ENCODE measurements at places on chromosomes 2 and 18.

DNA sequence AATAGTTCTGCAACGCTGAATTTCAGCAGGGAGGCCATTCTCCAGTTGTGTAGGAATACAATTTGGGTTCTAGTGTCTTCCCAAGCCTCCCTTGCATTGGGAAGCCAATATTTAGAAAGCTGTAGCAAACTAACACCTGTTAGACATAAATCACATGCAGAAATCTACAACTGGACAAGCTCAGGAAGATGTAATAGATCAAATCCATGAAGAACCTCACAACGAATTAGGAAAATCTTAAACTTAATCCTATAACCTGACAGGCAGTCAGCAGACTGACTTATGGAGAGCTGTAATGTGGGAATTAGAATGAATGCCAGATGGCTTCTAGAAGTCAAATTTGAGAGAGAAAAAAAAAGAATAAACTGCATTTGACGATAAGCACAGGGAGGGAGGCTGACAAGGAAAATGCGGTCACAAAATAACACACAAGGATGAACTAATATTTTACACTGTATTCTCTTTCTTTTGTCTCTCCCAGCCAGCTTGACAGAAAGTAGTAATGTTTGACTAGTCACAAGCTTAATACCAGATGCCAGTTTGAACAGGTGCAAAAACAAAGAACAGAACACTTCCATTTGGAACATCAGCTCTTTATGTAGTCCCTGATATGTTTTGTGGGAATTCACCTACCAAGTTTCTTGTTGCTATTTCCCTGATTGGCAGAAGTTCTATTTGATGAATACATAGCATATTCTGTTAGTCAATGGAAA lies 50.8 kb upstream of the FANCL start:
- no peak for DNase-seq
- H3K4me1 ChIP-seq, result no peaks in the 10 kb centered on the region
- no peaks in the 10 kb centered on the region for H3K27me3 ChIP-seq

DNA sequence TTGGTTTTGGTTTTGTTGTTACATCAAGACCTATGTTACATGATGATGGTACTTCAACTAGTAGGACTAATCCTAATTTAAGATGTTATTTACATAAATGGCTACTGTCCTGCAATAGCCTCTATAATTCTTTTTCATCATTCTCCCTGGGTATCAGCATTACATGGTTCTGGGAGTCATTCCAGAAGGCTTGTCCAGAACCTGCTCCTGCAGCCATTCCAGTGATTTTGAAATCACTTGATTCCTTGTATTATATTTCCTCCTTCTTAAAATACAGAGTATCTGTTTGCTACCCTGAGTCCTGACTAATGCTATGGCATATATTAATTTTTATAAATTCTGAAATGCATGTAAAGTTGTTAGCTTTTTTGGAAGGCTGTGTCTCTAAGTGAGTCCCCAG lies 400.5 kb upstream of the MEIS1 start:
- H3K4me1 ChIP-seq, result no peaks in the 10 kb centered on the region
- H3K27me3 ChIP-seq, result no peaks in the 10 kb centered on the region
- H3K27ac ChIP-seq, result no peak overlapping the region
- H3K4me3 ChIP-seq, result no peak overlapping the region

GRCh38 chr2:218168635-218169462 lies 2.1 kb upstream of the CXCR1 start:
- H3K27ac ChIP-seq, result no peak overlapping the region
- H3K27me3 ChIP-seq, result no peaks in the 10 kb centered on the region
- no peak overlapping the region for H3K4me3 ChIP-seq
- H3K36me3 ChIP-seq, result no peaks in the 10 kb centered on the region

DNA sequence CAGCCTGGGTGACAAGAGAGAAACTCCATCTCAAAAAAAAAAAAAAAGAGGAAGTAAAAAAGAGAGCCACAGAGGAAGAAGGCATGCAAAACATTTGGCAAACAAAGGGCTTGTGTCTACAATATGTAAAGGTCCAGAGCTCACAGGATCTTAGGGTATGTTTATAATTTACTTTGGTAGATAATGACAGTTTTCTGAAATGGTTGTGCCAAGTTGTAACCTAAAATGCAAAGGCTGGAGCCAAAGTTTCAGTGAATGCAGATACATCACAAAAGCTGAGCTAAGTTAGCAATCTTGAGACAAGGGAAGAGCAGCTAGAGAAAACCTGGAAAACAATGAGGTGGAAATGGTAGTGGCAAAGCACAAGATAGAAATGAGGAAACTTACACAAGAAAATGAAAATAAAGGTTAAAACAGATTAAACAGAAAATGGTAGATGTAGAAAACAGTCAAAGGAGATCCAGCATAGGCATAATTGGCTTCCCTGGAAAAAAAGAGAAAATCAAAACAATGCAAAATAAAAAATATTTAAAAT lies 77.5 kb upstream of the HK2 start:
- H3K27ac ChIP-seq, result no peak overlapping the region
- no peak overlapping the region for H3K4me3 ChIP-seq
- DNase-seq, result no peak

- DNase-seq, result no peak
- no peak overlapping the region for H3K4me3 ChIP-seq
- H3K36me3 ChIP-seq, result no peaks in the 10 kb centered on the region
- no peaks in the 10 kb centered on the region for H3K4me1 ChIP-seq
These were observed 24.3 kb downstream of the GALNT1 start for GRCh38 chr18:35605686-35606417.

DNA sequence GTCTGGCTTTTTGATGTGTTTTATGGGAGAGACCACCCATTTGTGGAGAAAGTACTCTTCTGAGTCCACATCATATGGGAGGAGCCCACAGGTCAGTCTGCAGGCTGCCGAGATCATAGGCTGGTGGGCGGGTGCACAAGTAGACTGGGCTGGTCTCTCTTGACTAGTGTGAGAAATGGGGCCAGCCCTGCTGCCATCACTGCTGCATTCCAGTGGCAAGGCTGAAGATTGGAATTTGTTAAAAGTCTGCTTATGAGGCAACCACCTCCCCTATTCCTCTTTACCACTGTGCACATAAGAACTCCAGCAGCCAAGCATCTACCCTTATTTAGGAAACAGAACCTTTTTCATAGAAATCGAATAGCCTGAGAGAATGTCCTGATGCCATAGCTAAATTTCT lies 200.7 kb downstream of the DIS3L2 start:
- H3K4me1 ChIP-seq, result no peaks in the 10 kb centered on the region
- H3K27ac ChIP-seq, result no peak overlapping the region
- peaks cover 14% of the 10 kb centered on the region for H3K36me3 ChIP-seq
- DNase-seq, result no peak
- H3K4me3 ChIP-seq, result no peak overlapping the region

GRCh38 chr2:11123001-11123809 lies 32.1 kb upstream of the SLC66A3 start:
- no peaks in the 10 kb centered on the region for H3K4me1 ChIP-seq
- no peak for DNase-seq
- H3K27me3 ChIP-seq, result peaks cover 3% of the 10 kb centered on the region

DNA sequence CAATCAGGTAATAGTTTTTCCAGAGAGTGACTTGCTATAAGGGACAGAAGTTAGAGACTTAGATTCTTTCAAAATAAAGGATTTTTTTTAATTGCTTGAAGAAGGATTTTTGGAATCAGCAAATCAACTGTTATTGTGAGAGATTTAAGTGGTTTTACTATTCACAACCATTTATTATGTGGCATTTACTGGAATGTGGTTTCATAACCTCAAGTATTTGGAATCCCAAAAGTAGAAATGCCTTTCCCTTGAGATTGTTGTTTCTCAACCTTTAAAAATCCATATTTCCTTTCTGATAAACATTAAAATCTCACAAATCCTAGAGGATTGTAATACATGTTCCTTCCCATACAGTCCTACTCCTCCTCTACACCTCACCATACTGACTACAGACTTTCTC lies 5.0 kb downstream of the TANK start:
- H3K4me3 ChIP-seq, result no peak overlapping the region
- H3K4me1 ChIP-seq, result no peaks in the 10 kb centered on the region
- no peak for DNase-seq
- peaks cover 11% of the 10 kb centered on the region for H3K36me3 ChIP-seq
- H3K27ac ChIP-seq, result no peak overlapping the region

- no peaks in the 10 kb centered on the region for H3K27me3 ChIP-seq
- H3K4me1 ChIP-seq, result peaks cover 6% of the 10 kb centered on the region
- peaks cover 9% of the 10 kb centered on the region for H3K36me3 ChIP-seq
- H3K4me3 ChIP-seq, result no peak overlapping the region
These were observed 4.3 kb downstream of the EPG5 start for GRCh38 chr18:45962866-45963265.

DNA sequence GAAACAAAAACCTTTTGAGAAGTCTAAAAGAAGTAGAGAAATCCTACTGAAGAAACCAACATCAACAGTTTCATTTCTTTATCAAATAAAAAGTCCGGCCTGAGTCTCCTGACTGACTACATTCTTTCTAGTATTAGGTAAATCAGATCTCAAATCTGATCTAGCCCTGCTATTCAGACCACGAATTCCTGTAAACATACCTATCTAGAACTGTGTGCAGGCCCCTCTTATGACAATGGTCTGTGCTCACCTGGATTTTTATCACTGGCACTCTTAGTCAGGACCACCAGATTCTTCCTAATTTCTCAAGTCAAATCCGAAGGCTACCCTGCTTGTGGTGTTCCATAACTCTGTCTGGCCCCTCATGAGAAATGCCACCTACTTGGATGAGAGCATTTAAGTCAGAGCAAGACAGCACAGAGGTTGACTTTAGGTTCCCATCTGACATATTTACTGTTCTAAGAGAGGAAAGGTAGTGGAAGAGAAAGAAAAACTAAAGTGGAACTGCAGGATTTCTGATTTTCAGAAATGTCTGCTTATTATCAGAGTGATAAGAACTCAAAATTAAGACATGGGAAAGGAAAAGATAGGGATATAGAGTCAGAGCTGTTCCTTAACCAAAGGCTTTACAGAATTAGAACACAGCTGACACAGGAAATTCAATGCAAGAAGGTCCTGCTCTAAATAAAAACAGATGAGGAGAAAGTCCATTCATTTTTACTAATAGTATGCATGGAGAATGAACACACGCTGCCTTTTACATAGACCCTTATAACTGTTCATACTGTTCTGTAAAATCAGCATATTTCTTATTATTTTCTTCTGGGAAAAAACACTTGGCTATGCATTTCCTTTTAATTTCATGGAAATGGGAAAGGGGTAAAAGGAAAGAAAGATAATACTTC lies 56.5 kb downstream of the SLC8A1 start:
- H3K4me3 ChIP-seq, result no peak overlapping the region
- peaks cover 10% of the 10 kb centered on the region for H3K4me1 ChIP-seq
- peak overlapping the region; percentile 22 for H3K27ac ChIP-seq
- no peaks in the 10 kb centered on the region for H3K27me3 ChIP-seq
- no peaks in the 10 kb centered on the region for H3K36me3 ChIP-seq
- no peak for DNase-seq

GRCh38 chr2:231640641-231641111 lies 48.0 kb downstream of the TEX44 start:
- H3K27ac ChIP-seq, result peak overlapping the region; percentile 93
- H3K4me1 ChIP-seq, result peaks cover 4% of the 10 kb centered on the region
- H3K4me3 ChIP-seq, result no peak overlapping the region
- H3K36me3 ChIP-seq, result no peaks in the 10 kb centered on the region
- no peaks in the 10 kb centered on the region for H3K27me3 ChIP-seq

DNA sequence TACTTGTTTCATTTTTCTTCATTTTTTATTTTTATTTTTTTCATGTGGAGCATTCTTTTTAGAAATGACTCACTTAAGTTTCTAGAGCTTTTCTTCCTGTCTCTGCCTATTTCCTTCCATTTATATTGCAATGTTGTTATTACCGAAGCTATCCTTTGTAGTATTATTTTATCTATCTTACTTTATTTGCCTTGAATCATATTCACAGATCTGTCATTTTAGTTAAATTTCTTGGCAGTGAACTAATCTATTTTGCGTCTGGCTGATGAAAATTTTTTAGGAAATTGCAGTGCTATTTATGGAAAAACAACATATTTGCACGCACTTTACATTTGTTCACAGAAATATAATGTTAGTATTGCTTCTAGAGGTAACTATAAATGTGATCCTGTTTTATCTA lies 956.9 kb upstream of the SLC39A10 start:
- no peak overlapping the region for H3K27ac ChIP-seq
- no peaks in the 10 kb centered on the region for H3K27me3 ChIP-seq
- no peak for DNase-seq
- H3K36me3 ChIP-seq, result no peaks in the 10 kb centered on the region

GRCh38 chr2:26756337-26756736 lies 7.7 kb upstream of the SLC35F6 start:
- no peak for DNase-seq
- H3K4me3 ChIP-seq, result no peak overlapping the region
- H3K27ac ChIP-seq, result no peak overlapping the region

DNA sequence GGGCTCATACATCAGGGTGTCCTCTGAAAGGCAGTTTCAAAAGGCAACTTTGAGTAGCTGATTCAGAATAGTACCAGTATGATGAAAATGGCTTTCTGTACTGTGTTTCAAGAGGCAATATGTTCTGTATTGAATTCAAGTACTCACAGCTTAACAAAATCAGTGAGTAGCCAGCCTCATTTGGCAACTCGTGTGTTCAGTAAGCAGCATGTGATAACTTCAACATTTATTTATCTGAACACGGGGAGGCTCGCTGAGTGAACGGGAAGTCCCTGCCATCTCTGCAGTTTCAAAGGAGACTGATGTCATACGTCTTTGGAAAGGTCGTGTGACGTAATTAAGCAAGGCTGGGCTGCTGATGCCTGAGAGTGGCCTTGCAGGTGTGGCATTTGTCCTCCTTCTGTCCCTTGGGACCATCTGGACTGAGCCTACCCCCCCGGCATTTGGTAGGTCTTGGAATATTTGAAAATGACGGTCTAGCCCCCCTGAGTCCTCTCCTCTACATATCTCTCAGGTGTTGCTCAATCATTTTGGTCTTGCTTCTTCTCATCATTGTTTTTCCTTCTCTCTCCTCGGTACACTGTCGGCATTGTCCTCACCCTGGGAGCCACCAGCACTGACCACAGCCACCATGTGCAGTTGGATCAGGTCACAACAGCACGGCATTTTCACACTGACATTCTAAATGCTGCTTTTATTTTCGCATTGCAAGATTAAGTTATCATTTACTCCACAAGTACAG lies 62.8 kb downstream of the SMIM21 start:
- no peaks in the 10 kb centered on the region for H3K27me3 ChIP-seq
- no peak overlapping the region for H3K27ac ChIP-seq
- H3K4me3 ChIP-seq, result no peak overlapping the region
- no peaks in the 10 kb centered on the region for H3K4me1 ChIP-seq

GRCh38 chr2:214737188-214737587 lies 72.3 kb downstream of the BARD1 start:
- H3K4me1 ChIP-seq, result peaks cover 6% of the 10 kb centered on the region
- no peak overlapping the region for H3K4me3 ChIP-seq
- H3K27ac ChIP-seq, result no peak overlapping the region
- H3K27me3 ChIP-seq, result no peaks in the 10 kb centered on the region

DNA sequence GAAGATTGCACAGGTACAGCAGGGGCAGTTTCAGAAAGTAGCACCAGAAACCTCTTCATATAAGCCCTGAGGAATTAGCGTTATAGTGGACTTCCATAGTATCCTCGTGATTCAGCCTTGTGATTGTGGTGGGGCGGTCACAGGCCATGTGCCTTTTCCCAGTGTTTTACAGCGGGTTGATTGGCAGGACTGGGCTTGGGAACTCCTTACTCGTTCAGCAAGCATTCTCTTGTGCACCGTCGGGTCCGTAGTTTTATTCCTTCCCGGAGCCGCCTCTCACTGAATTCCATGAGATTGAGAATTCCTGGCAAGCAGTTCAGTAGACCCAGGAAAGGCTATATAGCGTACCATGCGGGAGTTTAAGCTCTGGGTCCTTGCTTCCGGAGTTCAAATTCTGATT lies 5.2 kb downstream of the COPS8 start:
- H3K36me3 ChIP-seq, result peaks cover 15% of the 10 kb centered on the region
- no peaks in the 10 kb centered on the region for H3K27me3 ChIP-seq
- no peaks in the 10 kb centered on the region for H3K4me1 ChIP-seq
- peak overlapping the region; percentile 49 for H3K27ac ChIP-seq
- DNase-seq, result no peak

- H3K4me1 ChIP-seq, result no peaks in the 10 kb centered on the region
- no peaks in the 10 kb centered on the region for H3K27me3 ChIP-seq
- no peaks in the 10 kb centered on the region for H3K36me3 ChIP-seq
- DNase-seq, result no peak
These were observed 257.6 kb upstream of the DOK6 start for GRCh38 chr18:69143084-69143483.

All from lung (tissue), 17 donors.